ENCODE measurements at places on chromosomes 6 and 20. TPM values are rescaled to one million over a fixed set of nuclear protein-coding genes. Genes with fewer than 3 reads are reported as not detected.

Gene OXT
- not detected for total RNA-seq

Gene SIRPG
- total RNA-seq: not detected

Gene CCR6
- not detected for total RNA-seq

Gene TSPO2
- not detected for total RNA-seq

Gene MMS22L
- 19.1 TPM for total RNA-seq

Gene DEFB113
- total RNA-seq: not detected

Gene EPB41L1
- total RNA-seq: 17.6 TPM

Gene RAD21L1
- total RNA-seq: 0.52 TPM

Gene CD83
- 0.88 TPM for total RNA-seq

Gene CD93
- total RNA-seq: 8.6 TPM

Gene IMPG1
- total RNA-seq: 0.26 TPM

Gene ADGRG6
- total RNA-seq: 13.4 TPM

Gene BPI
- 0.13 TPM for total RNA-seq

Gene SIRPB1
- not detected for total RNA-seq

Gene LY6G6D
- not detected for total RNA-seq

Gene GRM4
- total RNA-seq: not detected

Gene MCCD1
- not detected for total RNA-seq

Gene FAM83C
- not detected for total RNA-seq

Gene DNAH8
- not detected for total RNA-seq

Gene LAMA5
- total RNA-seq: 74.3 TPM
